ENCODE measurements at places on chromosomes 7 and 10. TPM values are rescaled to one million over a fixed set of nuclear protein-coding genes. Genes with fewer than 3 reads are reported as not detected.

- DNase-seq: no peak
Observed at GRCh38 chr7:70520611-70521010, 611.3 kb upstream of the GALNT17 start.

DNA sequence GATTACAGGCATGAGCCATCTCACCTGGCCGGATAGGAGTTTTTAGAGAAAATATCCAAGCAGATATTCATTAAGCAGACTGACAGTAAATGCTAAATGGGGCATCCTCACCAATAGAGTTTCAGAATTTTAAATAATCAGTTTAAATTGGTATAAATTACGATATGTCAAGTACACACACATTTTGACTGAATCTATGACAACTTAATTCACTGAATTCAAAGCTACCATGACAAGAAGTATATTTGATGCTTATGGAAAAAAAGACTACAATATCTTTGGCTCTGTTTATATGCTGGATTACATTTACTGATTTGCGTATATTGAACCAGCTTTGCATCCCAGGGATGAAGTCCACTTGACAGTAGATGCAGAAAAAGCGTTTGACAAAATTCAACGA lies 774.7 kb downstream of the PCDH15 start:
- DNase-seq: no peak

DNA sequence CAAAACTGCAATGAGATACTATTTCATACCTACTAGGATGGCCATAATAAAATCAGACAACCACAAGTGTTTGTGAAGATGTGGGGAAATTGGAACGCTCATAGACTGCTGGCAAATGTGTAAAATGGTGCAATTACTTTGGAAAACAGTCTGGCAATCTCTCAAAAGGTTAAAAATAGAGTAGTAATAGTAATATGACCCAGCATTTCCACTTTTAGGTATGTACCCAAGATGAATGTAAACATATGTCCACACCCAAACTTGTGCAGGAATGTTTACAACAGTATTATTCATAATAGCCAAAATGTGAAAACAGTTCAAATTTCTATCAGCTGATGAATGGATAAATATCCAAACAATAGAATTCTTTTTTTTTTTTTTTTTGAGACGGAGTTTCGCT lies 731.6 kb upstream of the ANKRD30A start:
- DNase-seq: no peak

DNA sequence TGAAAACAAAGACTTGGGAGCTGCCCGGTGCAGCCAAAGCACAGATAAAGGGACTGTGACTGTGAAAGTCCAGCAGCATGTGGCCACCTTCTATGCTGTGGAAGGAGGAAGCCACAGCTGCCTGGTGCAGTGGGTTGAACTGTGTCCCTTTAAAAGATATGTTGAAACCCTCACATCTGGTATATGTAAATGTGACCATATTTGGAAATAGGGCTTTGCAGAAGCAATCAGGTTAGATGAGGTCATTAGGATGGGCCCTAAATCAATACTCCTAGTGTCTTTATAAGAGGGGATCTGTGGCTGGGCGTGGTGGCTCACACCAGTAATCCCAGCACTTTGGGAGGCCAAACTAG lies 136.9 kb downstream of the GLI3 start:
- DNase-seq: no peak

The C7orf33 gene
- total RNA-seq: not detected

Measured in naive thymus-derived CD8-positive, alpha-beta T cell (primary cell).